ENCODE measurements at places on chromosomes 16 and 17. TPM values are rescaled to one million over a fixed set of nuclear protein-coding genes. Genes with fewer than 3 reads are reported as not detected.

SGCA gene
- polyA plus RNA-seq, result 0.89 TPM

CRYM gene
- not detected for polyA plus RNA-seq

CCL5 gene
- polyA plus RNA-seq, result 6.8 TPM

SGF29 gene
- 18.8 TPM for polyA plus RNA-seq

- DNase-seq, result no peak
Measured at GRCh38 chr16:50530277-50531236, 17.6 kb upstream of the NKD1 start.

GRCh38 chr17:49556223-49556943 lies 19.3 kb upstream of the NXPH3 start:
- peak; percentile 52 for DNase-seq

Data from CD14-positive monocyte (primary cell).